ENCODE measurements at places on chromosomes 5 and 9. TPM values are rescaled to one million over a fixed set of nuclear protein-coding genes. Genes with fewer than 3 reads are reported as not detected.

The CA9 gene
- 1.3 TPM for total RNA-seq

The SPACA9 gene
- 3.3 TPM for total RNA-seq

The PCDHA11 gene
- total RNA-seq: 5.0 TPM

The ACSL6 gene
- 0.46 TPM for total RNA-seq

The JADE2 gene
- 17.9 TPM for total RNA-seq

The ADRB2 gene
- 1.2 TPM for total RNA-seq

The CDKN2B-AS1 gene
- not detected for total RNA-seq

The ADGRV1 gene
- total RNA-seq: 13.0 TPM

The SGTB gene
- 6.1 TPM for total RNA-seq

The SLC36A2 gene
- 0.14 TPM for total RNA-seq

The PDE6A gene
- not detected for total RNA-seq

The SPATA6L gene
- total RNA-seq: not detected

The SLC28A3 gene
- total RNA-seq: not detected

The LCNL1 gene
- total RNA-seq: not detected

The KCNN2 gene
- total RNA-seq: 0.31 TPM

The IL4 gene
- not detected for total RNA-seq

The TMC1 gene
- total RNA-seq: not detected

The SPINK1 gene
- total RNA-seq: not detected

The ARID3C gene
- not detected for total RNA-seq

All from H4 (cell line).